ENCODE measurements at places on chromosomes 5 and 9.

DNA sequence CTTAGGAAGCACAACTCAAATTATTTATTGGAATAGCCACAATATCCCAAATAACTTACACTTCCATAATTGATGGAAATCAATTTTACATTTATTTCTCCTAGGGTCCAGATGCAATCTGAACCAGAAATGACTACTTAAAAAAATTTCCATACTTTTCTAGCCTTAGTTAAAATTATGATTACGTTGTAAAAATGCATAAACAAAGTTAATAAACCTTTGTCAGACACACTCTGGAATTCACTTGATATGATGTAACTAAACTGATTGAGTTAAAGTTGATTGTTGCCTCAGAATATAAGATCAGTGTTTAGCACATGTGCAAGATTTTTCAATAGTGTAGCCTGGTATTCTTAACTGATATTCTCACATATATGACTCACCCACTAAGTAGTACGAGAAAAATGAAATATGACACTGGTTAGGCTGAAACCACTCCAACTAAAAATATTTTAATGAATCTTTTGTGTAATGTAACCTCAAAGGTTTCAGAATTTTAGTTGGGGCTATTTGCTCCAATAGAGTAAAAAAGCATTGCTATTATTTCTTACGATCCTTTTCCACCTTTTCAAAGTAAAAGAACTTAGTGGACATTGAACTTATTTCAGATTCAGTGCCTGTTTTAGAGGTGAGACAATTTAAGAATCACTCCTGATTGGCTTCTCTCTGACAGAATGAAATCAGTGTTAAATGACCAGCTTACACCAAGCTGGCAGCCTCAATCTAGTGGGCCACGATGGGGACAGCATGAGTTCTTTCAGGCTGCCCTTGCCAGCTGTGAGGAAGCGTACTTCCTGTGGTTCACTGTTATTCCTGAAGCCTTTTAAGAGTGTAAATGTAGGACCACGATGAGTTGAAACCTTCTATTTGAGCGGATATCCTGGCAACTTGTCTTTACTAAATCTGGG is 277.2 kb upstream of the CDH9 start:
- peak; percentile 73 for DNase-seq

- peak; percentile 76 for DNase-seq
Observed at GRCh38 chr5:157222506-157223230, 42.0 kb downstream of the ITK start.

- no peak for DNase-seq
Observed at GRCh38 chr5:133981714-133982113, 13.3 kb upstream of the C5orf15 start.

GRCh38 chr5:38765399-38765861 is 80.4 kb upstream of the OSMR start:
- DNase-seq: no peak

GRCh38 chr9:82134010-82134409 is 145.4 kb downstream of the SPATA31D1 start:
- no peak for DNase-seq

GRCh38 chr9:95755421-95755730 is 120.1 kb upstream of the ERCC6L2 start:
- DNase-seq: no peak

GRCh38 chr5:57825031-57825686 is 342.5 kb upstream of the ACTBL2 start:
- DNase-seq: no peak

- no peak for DNase-seq
Observed at GRCh38 chr9:125894566-125894965, 147.4 kb downstream of the PBX3 start.

- peak; percentile 31 for DNase-seq
Observed at GRCh38 chr5:122870219-122870856, 24.9 kb downstream of the SNX24 start.

GRCh38 chr5:43020399-43020746 is 19.7 kb downstream of the ANXA2R start:
- DNase-seq: no peak

- DNase-seq: no peak
Observed at GRCh38 chr5:100826133-100826532, 76.9 kb downstream of the ST8SIA4 start.

DNA sequence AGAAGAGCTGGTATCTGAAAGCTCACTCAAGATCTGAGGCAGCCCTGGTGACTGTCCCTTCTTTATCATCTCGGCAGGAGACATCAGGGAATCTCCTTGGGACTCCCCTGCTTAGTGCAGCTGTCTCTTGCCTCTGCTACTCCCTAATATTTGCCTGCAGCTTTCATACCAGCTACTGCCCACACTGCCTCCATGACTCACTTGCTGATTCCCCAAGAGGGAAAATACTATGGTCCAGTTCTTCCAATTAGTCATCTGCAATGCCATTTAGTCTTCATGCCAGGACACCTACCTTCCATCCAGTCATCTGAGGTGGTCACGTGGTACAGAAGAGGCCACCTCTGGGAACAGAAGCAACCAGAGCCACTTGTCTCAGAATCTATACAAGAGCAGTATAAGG is 270.8 kb downstream of the NTRK2 start:
- no peak for DNase-seq

- no peak for DNase-seq
Observed at GRCh38 chr5:163712011-163712410, 206.6 kb downstream of the MAT2B start.

- no peak for DNase-seq
Observed at GRCh38 chr9:34994260-34994899, 4.8 kb downstream of the DNAJB5 start.

DNA sequence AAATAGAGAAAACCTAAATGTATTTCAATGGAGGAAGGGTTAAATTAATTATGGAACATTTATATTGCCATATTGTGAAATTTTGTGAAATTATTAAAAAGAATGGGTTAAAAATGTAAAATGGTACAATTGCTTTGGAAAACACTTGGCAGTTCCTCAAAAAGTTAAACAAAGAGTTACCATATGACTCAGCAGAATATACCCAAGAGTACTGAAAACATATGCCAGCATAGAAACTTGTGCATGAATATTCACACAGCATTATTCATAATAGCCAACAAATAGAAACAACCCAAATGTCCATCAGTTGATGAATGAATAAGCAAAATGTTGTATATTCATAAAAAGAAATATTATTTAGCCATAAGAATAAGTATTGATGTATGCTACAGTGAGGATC is 181.0 kb upstream of the MAST4 start:
- no peak for DNase-seq

GRCh38 chr5:133877351-133878235 is 90.8 kb downstream of the C5orf15 start:
- no peak for DNase-seq

DNA sequence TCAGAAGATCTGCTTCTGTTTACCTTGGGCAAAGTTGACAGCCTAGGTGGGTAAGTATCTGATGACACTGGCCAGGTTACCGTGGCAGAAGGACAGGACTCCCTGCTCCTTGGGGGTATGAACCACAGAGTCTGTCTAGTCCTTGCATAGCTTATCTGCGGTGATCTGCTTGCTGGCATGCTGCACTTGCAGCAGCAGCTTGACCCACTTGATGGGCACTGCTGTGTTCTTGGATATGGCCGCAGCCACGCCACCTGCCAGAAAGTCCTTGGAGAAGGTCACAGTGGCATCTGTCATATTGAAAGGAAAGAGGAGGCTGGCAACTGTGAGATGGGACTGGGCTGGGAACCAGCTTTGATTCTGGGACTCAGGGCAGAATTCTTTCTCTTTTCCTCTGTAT is 35.9 kb upstream of the POC5 start:
- no peak for DNase-seq

DNA sequence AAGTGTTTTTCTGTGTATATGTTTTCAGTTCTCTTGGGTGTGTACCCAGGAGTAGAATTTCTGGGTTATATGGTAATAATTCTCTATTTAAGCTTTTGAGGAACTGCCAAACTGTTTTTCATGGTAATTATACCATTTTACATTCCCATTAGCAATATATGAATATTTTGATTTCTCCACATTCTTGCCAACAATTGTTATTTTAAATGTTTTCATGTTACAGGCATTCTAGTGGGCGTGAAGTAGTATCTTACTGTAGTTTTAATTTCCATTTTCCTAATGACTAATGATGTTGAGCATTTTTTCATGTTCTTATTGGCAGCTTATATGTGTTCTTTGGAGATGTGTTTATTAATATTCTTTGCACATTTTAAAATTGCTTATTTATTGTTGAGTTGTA is 199.5 kb downstream of the FER start:
- DNase-seq: no peak

DNA sequence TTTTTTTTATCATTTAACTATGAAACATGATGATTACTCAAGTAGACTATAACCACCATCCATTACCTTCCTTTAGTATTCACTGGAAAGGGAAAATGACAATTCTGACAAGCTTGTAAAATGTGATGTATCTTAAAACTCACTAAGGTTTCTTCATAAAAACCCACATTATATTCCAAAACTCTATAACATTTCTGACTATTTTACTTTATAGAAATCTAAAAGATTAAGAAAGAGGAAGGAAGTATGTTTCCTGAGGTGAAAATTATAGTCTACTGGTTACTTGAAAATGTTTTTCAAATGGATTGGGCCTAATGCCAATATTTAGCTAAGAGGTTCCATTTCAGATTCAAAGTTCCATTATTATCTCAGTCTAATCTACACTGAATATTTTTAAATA is 1982.2 kb upstream of the C9orf72 start:
- DNase-seq: no peak

- no peak for DNase-seq
Observed at GRCh38 chr5:169440107-169440705, 139.3 kb upstream of the SLIT3 start.

GRCh38 chr9:78073722-78074121 is 42.1 kb upstream of the GNAQ start:
- no peak for DNase-seq

DNA sequence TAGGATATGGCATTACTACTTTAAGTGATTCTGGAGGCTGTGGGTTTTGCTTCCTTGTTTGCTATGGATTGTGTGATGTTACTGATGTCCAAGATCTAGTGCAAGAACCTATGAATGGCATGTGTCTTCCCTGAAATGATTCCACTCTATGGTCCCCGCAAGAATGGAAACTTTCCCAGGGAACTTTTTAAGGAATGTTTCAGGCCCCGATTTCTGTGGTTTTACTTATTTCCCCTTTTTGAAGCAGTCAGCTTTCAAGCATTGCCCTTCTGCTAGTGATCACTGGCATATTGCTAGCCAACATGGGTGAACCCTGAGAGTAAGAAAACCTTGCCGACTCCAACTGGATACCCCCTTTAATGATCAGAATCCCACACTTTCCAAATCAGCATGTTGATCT is 26.6 kb upstream of the CD180 start:
- no peak for DNase-seq

DNA sequence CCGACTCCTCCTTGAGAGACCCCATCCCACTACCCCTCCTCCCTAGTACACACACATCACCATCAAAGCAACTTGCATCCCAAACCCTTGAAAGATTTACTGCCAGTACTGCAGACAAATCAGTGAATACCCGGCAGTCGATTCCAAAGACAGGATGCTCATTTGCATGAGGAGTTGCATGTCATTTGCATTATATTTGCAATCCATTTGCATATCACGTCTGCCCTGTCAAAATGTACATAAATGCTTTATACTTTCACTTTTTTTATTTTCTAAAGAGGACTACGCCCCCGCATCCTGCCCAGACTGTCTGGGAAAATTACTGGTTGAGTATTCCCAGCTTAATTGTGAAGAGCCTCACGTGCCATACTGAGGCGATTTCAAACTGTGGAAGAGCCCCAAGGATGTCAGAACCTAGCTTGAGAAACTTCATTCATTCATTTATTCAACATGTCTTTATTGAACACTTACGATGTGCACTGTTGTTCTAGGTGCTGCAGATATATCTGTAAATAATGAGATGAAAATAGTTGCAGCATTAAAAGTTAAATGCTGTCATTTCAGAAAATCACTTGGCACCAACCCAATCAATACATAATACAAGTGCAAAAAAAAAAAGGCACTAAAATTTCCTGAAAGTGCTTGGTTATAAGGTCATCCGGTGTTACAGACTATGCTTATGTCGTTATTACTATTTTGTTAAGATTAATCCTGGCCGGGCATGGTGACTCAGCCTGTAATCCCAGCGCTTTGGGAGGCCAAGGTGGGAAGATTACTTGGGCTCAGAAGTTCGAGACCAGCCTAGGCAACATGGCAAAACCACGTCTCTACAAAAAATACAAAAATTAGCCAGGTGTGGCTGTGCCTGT is 17.2 kb upstream of the SIL1 start:
- DNase-seq: no peak

- no peak for DNase-seq
Observed at GRCh38 chr9:132182314-132183091, 20.6 kb downstream of the NTNG2 start.

- no peak for DNase-seq
Observed at GRCh38 chr5:148776261-148776660, 50.1 kb upstream of the ADRB2 start.

All from fibroblast of skin of left biceps (primary cell).